Activated CD4-positive, alpha-beta T cell treated with anti-CD3 and anti-CD28 coated beads, Interleukin-2, Interleukin-4, amounts not matched to agents 100 ng/mL and 50 ng/mL, durations not matched to agents 16 hours and 8 hours (primary cell): ENCODE measurements at places on chromosomes 3 and 15.

DNA sequence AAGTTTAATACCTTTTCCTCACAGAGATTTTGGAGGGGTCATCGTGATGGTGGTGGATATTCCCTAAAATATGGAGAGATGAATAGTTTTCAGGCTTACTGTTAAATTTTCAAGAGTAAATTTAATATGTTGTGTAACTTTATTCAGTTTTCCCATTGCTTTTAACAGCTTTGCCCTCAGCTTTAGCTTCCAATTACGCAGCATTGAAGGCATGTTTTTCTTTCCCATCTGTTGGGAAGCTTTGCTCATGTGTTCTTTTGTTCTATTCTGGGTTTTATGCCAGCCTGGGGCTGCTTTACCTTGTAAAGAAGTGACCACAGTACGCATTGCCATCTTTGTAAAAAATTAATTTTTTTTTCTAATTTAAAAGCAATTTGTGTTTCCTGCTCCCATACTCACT is 151.5 kb downstream of the B3GALNT1 start:
- DNase-seq = no peak

GRCh38 chr15:52417521-52417920 is 111.2 kb downstream of the MYO5A start:
- no peak for DNase-seq

- DNase-seq = no peak
These were observed 54.8 kb downstream of the MESD start for GRCh38 chr15:80934761-80935221.

DNA sequence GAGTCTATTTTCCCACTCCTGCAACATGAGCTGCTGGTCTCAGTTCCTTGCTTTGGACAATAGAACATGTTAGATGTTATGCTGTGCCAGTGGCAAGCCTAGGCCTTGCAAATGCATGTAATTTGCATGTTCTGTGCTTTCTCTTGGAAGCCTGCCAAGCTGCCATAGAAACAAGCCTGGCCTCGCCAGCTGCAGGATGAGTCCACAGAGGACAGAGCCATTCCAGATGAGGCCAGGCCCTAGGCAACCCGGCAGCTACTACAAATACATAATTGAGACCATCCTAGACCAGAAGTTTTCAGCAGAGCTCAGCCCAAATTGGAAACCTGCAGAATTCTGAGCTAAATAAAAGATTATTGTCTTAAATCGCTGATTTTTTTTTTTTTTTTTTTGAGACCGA is 39.6 kb downstream of the TRIM69 start:
- no peak for DNase-seq

DNA sequence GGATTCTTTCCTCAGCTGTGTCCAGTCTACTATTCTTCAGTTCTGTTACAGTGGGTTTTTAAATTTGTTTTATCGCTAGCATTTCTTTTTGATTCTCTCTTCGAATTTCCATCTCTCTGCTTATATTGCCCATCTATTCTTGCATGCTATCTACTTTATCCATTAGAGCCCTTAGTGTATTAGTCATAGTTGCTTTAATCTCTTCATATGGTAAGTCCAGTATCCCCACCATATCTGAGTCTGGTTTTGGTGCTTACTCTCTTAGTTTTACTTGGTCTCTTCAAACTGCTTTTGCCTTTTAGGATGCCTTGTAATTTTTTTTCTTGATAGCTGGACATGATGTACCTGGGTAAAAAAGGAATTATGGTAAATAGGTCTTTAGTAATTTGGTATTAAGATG is 9.1 kb downstream of the TIMMDC1 start:
- no peak for DNase-seq
